Esophagus mucosa (tissue), 1 donor: ENCODE measurements at places on chromosomes 7 and 10. TPM values are rescaled to one million over a fixed set of nuclear protein-coding genes. Genes with fewer than 3 reads are reported as not detected.

DNA sequence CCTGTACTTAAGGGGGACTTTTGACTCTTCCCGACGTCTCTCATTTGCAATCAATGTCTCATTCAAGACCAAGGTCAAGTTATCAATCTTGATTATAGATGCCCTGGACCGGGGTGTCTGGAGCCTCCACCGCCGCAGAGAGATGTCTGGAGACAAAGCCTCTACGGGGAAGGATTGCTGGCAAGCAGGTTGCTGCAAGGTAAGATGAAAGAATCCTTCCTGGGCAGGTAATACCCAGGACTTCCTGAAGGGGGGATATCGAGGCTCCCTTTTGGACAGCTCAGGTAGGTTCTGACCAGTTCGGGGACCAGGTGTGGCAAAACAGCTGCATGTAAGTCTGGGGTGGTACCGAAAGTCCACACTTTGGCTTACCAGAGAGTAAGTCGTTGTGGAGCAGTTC, 12.5 kb upstream of the CUX1 start:
- peak; percentile 58 for ATAC-seq

The SUN3 gene
- not detected for total RNA-seq

The TMEM72 gene
- total RNA-seq = not detected

The CABCOCO1 gene
- not detected for total RNA-seq

DNA sequence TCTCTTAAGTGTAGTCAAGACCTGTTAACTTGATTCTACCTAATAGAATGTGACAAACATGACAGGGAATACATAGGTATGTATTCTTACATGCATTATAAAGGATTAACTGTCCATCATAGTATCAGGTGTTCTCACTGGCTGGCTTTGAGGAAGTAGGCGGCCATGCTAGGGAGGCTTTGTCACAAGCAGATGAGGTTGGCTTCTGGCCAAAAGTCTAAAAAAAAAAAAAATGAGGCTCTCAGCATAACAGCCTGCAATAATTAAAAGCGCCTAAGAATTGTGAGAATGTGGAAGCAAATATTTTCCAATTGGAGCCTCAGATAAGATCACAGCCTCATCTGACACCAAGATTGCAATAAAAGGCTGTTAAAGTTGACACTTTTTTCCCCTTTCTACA, 1256.8 kb upstream of the SORCS1 start:
- ATAC-seq = no peak
